ENCODE measurements at places on chromosomes 16 and 17.

DNA sequence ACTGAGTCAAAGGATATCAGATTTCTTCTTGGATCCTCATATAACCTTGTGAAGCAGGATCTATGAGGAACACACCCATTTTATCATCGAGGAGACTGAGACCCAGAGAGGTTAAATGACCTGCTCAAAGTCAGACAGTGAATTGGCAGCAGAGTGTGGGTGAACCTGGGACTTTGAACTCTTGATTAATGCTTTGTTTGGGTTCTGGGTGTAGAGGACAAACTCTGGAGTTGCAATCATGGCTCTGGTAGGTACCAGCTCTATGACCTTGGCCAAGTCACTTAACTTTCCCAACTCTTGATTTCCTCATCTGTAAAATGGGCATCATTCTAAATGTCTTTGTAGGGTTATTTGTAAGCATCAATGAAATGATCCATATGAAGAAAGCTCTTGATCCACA lies 166.4 kb downstream of the HAPSTR1 start:
- no peak for DNase-seq

DNA sequence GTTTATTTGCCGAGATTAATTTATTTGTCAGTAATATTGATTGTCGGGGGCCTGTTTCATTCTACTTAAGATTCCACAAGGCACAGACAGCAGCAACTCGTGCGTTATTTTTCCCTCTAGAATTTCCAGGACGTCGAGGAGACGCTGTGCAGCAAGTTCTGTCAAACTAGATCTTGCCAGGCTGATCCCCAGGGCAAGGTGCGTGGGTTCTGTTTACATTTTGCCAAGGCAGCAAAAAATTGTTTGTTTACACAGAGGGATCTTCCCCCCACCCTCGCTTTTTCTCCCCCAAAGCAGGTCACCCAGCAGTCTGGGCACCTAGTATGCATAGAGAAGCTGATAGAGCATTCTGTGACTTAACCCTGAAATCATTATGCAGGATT lies 111.4 kb downstream of the IRX3 start:
- DNase-seq, result no peak

GRCh38 chr16:78317564-78318240 lies 218.2 kb downstream of the WWOX start:
- no peak for DNase-seq

GRCh38 chr16:73233846-73234424 lies 186.0 kb upstream of the ZFHX3 start:
- no peak for DNase-seq

DNA sequence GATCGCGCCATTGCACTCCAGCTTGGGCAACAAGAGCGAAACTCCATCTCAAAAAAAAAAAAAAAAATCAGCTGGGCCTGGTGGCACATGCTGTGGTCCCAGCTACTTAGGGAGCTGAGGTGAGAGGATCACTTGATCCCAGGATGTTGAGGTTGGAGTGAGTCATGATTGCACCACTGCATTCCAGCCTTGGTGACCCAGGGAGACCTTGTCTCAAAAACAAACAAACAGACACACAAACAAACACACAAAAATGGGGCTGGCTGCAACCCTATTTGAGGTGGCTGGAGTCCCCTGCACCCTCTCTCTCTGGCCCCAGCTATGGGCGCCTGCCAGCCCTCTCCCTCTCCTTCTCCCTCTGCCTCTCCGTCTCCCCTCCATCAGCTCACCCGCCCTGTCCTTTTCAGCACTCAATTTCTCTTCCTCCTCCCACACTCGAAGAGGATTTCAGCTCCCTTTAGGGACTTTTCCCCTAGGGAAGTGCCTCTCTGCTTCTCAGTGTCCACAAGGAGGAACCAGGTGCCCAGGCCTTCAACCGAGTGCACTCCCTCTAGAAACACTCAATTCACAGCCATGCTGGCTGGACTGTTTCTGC lies 17.5 kb upstream of the TFAP4 start:
- DNase-seq, result no peak

GRCh38 chr16:16101585-16101984 lies 121.7 kb downstream of the ABCC6 start:
- DNase-seq, result no peak

DNA sequence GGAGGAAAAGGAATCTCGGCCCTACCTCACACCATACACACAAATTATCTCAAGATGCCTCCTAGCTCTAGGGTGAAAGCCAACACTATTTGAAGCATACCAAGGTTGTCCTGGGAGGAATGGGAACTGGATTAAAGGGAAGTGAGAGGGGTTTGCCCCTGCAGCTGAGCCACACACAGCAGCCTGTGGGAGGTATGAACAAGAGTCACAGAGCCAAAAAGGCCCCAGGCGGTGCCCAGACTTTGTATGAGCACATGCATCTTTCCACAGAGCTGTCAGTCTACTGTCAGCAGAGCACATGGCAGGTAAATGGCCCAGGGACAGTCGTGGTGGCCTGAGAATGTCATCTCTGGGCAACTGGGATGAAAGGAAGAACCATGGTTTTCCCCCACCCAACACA lies 31.0 kb upstream of the RCVRN start:
- DNase-seq, result no peak

GRCh38 chr16:67504031-67505021 lies 21.0 kb upstream of the AGRP start:
- no peak for DNase-seq

GRCh38 chr17:39818358-39819000 lies 45.6 kb downstream of the IKZF3 start:
- no peak for DNase-seq

- no peak for DNase-seq
Observed at GRCh38 chr17:6660805-6661463, 9.4 kb downstream of the C17orf100 start.

DNA sequence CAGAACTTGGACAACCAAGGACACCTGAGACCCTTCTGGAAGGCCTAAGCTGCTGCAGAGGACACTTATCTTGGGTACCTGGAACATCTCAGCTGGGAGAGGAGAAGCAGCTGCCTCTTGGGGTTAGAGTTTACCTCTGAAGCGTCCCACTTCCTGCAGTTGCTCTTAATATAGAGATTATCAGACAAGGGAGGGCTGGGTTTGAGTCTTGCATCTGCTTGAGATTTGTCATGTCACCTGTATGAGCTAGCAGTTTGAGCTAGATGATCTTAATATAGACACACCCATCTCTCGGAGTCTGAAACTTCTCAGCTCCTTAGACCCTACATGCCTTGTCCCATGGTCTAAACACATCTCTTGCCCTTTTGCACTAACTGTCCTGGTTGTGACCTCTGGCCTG lies 93.1 kb upstream of the CCL1 start:
- no peak for DNase-seq

DNA sequence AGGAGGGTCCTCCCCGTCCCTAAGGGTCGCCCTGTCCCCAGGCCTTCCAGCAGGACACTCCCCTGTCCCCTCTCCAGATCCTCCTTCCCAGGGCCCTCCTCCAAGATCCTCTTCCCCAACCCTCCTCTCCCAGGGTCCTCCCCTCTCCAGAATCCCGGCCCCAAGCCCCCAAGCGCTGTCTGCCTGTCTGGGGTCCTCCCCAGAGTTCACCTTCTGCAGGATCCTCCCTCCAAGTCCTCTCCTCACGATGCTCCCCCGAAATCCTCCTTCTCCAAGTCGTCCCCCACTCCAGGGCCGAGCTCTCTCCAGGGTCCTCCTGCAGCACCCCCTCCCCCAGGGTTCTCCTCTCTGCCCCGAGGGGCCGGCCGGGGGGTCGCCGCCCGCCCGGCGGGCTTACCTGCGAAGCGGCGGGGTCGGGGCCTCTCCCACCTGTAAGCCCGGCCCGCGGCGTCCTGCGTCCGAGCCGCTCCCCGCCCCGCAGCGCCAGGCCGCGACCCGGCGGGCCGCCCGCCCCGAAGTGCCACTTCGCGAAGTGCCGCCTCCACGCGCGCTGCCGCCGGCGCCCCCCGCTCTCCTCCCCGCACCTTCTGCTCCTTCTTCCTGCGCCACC lies 678 bp upstream of the BAIAP2 start:
- DNase-seq, result no peak

DNA sequence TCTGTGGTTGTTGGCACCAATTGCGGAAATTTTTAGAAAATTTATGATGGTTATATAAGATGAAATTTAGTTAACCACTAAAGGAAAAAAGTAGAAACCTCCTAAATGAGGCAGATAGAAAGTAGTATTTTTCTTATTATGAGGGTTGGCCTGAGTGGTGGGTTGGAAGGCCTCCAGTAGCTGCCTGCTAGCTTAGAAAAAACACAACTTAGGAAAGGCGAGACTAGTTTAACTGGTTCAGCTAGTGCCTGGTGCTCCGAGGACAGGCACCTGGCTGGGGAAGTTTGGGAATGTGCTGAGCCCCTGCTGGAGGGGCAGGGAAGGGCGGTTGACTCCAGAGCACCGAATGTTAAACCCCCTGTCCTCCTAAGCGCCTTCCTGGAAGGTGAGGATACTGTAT lies 19.9 kb downstream of the LDHD start:
- no peak for DNase-seq

DNA sequence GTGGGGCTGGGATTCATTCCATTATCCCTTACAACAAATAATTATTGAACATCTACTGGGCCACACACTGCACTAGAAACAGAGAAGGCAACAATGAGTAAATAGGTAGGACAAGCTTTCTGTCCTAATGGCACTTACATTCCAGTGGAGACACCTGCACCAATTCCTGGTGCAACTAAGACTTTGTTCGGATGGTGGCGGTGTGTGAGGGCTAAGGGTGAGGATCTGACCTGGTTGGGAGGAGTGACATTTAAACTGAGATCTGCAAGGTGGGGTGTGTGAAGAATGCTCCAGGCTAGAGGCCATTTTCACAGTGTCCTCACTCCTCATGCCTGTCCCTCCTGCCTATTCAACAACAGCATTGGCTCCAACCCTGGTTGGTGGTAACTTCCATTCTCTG lies 510.0 kb downstream of the XYLT1 start:
- DNase-seq, result no peak

- no peak for DNase-seq
Observed at GRCh38 chr17:383771-384621, 31.4 kb upstream of the RPH3AL start.

GRCh38 chr16:82156761-82157533 lies 13.1 kb downstream of the MPHOSPH6 start:
- DNase-seq, result no peak

GRCh38 chr17:63329876-63330275 lies 116.2 kb downstream of the CYB561 start:
- no peak for DNase-seq

DNA sequence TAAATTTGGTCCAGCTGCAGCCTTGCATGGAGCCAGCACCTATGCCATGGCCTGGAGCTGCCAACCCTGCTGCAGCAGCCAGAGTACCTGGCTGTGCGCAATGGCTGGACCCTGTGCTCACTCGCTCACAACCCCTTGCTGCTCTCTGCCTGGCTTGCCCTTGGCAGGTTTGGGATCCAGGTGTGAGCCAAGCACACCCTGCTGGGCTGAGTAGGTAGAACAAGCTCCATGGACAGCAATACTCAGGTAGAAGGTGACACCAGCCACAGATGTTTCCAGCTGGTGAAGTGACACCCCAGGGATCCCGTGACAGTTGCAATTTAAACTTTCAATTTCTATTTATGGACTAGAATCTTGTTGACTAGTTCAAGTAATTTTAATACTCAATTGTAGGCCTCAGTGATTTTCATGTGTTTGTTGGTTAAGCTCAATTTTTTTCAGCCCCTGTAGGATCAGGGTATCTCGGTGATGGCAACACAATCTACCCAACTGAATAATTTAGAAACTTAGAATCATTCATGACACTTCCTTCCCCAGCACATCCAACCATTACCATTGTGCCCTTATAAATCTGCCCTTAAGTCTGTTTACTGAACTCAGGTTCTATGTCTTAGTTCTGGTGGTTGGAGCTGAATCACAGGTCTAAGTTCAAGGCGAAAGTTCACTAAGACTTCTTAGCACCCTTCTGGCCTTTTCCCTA lies 480.0 kb downstream of the PMP22 start:
- DNase-seq, result no peak

GRCh38 chr17:47279062-47279801 lies 25.6 kb downstream of the ITGB3 start:
- DNase-seq, result no peak

- no peak for DNase-seq
Observed at GRCh38 chr17:6908807-6909206, 77.3 kb upstream of the TEKT1 start.

DNA sequence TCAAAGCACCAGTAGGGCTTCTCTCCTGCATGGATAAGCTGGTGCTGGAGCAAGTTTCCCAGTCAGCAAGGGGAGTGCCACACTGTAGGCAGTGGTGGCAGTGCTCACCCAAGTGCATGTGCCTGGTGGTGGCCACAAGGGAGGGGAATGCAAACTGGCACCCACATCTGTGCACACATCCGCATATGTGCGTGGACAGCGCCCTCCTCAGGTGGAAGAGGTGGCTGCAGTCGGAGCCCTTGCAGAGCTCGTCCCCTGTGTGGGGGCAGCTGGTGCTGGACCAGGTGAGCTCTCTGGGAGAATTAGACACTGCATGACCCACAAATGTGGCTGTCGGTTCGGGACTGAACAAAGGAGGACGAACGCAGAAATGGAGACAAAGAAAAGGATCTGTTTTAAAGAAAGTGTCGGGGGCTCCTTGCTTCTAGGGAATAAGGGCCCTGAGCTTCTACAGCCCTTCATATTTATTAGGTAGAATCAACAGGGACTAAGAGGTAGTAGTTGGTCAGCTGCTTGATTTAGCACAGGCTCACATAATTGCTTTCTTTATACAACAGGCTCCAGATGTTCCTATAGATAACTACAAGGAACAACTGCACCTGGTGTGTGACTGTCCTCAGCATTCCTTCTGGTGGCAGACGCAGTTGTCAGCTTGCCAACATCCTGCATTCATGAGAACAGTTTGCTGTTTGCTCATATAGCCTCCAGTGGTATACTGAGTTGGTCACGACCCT lies 5.3 kb upstream of the ZNF689 start:
- DNase-seq, result no peak

GRCh38 chr17:1107777-1108477 lies 71.9 kb downstream of the ABR start:
- DNase-seq, result no peak

DNA sequence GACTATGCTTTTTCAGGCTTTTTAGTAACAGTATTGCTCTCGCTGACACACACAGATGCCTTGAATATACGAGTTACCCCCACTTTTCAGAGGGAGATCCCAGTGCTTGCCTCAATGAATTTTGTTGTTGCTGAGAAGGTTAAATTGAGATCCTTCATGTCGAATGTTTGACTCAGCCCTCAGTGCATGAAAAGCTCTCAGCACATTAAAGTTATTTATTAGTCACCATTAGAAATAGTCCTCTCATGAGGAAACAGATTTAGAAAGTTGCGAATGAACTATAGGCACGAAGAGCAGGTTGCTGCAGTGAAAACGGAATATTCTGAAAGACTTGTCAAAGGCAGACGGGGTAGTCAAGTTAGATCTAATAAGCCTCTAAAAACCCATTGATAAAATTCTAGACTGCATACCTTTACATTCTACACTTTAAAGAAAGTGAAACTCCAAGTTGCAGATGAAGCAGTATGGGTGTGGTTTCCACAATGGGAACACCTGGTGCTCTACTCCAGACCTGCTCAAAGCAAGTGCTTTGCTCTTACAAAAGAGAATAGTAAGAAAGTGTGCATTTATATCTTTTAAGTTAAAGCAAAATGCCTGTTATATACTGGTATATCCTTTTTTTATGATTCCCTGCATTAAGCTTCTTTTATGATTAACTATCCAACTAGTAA lies 238.1 kb downstream of the MAF start:
- DNase-seq, result no peak
